ENCODE measurements at places on chromosomes 4 and X.

DNA sequence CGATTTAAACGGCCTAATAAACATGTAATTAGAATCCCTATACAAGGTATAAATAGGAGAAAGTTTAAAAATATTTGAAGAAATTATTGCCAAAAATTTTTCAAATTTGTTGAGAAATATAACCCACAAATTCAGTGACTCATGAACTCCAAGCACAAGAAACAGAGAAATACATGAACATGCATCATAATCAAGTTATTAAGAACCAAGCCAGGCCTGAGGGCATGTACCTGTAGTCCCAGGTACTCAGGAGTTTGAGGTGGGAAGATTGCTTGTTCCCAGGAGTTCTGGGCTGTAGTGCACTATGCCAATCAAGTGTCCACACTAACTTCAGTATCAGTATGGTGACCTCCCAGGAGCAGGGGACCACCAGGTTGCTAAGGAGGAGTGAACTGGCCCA is 341.9 kb downstream of the CAMK2D start:
- no peak for DNase-seq

DNA sequence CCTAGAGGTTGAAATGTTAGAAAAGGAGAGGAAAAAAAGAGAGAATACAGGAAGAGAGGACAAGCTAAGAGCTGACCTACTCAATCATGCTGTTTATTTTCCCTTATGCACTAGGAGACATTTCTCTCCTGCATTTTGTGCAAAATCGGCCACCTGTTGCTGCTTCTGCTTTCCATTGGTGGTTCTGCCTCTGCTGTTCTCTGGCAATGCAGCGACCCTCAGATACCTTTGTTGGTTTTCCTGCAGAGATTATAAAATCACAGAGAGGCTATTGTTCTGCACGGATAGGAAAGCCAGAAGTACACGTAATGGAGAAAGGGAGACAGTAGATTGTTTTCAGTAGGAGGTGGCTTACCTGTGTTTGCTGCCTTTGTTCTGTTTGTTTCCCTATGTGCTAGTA is 108.9 kb downstream of the UNC5C start:
- peak; percentile 37 for DNase-seq

- DNase-seq, result no peak
Measured at GRCh38 chr4:103853627-103854026, 133.8 kb upstream of the TACR3 start.

DNA sequence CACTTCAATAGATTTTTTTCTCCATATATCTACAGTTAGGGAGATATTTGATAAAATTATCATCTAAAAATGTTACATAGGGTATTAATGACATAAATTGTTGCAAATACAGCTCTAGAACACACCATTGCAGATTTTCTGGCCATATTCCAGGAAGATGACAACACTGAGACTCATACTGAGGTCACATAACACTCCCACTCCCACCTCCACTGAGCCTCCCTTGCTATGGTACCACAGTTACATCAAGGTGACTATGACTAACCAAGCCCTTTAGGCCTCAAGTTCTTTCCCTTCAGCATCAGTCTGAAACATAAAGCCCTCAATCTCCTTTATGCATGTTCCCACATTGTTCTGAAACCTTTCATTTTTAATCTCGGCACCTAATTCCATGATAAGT is 932.0 kb upstream of the IGFBP7 start:
- no peak for DNase-seq

- DNase-seq, result no peak
Measured at GRCh38 chr4:107631560-107631959, 88.5 kb downstream of the PAPSS1 start.

DNA sequence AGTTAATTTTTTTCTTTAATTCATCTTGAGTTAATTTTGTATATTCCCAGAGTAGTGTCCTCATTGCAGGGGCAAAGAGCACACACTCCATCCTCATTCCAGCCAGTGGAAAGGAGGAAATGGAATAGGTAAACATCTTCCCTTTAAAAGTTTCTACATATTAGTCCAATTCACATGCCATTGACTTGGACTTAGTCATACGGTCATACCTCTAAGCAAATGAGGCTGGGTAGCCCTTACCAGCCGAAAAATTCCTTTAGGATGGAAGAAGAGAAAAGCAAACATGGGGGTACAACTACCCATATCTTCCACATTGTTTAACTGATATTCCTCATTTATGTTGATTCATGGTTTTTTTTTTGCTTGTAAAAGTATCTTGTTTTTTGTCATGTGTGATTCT is 37.4 kb upstream of the NDP start:
- DNase-seq, result no peak

DNA sequence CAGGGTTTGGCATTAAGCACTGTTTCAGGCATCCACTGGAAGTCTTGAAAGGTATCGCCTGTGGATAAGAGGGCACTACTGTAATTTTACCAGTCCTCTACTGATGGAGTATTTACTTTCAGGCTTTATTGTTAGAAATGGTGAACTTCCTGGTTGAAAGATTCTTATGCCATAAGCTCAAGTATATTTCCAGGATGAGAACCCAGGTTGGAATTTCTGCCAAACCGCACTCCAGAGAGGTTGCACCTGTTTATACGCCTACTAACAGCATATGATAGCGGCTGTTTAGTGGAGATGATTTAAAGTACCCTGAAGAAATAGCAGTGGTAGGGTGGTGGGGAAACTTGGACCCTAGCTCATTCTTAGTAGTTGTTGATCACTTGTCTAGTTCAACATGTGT is 9.9 kb downstream of the FNIP2 start:
- DNase-seq, result no peak

GRCh38 chr4:164379694-164380093 is 374.2 kb upstream of the SMIM31 start:
- DNase-seq, result no peak

- no peak for DNase-seq
Measured at GRCh38 chr4:67291644-67292043, 253.7 kb downstream of the CENPC start.

GRCh38 chr4:85430697-85431096 is 44.3 kb upstream of the ARHGAP24 start:
- DNase-seq, result no peak

- DNase-seq, result no peak
Measured at GRCh38 chr4:164716901-164717300, 37.0 kb upstream of the SMIM31 start.

GRCh38 chrX:154466036-154466435 is 8.0 kb downstream of the PLXNA3 start:
- no peak for DNase-seq

DNA sequence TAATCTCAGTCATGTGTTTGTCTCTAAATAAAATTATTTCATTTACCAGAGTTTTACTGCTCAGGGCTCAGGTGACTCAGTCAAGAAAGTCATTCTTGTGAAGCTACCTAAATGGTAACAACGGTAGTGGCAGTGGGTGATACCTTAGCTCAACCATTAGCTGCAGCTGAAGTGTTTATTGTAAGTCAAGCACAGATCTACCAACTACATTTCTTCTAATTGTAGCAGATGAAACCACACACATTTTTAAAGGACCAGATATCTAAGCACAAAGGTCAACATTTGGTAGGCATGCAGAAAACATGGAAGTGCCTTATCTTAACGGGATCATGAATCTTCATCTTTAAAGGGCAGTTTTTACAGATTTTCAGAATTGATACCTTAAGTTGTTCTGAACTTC is 79.1 kb downstream of the FAT4 start:
- DNase-seq, result no peak

GRCh38 chr4:13445841-13446790 is 38.0 kb downstream of the RAB28 start:
- DNase-seq, result no peak

DNA sequence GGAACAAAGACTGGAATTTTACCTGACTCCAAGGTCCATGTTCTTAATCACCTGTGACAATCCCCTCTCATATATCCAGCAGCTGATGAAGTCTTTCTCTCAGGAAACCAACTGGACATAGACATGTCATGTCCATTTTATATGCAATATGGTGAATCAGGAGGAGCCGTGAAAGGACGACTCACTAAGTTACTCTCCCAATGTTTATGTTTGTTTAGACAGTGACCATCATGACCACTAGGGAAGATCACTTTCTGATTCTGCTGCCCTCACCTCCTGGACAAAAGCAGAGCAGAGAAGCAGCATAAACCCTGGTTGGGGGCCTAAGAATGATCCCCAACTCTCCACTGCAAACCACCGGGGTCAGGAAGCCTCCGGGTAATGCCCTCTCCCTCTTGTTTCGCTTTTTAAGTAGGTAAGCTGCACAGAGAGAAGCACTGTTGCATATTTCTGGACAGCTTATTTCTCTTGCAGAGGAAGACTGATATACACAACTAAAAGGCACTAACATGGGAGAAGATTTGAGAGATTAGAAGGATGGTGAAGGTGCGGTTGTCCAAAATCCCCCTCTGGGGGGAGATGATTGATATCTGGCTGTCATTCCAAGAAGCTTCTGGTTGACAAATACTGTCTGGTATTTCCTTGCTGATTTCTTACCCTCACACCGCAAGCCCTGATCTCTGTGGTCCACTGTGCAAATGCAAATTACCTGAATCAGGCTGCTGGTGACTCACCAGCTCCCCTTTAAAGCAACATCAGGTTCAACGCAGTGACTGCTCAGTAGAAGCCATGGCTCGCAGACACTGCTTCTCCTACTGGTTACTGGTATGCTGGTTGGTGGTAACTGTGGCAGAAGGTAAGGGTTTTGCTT is at the start of gene ODAPH:
TSS of gene ODAPH (plus strand) at position 773 of the 871 bp plus-strand sequence. CDS start at position 790, 17 bp downstream.
- no peak for DNase-seq

- no peak for DNase-seq
Measured at GRCh38 chrX:43349363-43349762, 306.7 kb upstream of the MAOA start.

GRCh38 chr4:985123-985830 is 1.6 kb upstream of the IDUA start:
- DNase-seq, result no peak

DNA sequence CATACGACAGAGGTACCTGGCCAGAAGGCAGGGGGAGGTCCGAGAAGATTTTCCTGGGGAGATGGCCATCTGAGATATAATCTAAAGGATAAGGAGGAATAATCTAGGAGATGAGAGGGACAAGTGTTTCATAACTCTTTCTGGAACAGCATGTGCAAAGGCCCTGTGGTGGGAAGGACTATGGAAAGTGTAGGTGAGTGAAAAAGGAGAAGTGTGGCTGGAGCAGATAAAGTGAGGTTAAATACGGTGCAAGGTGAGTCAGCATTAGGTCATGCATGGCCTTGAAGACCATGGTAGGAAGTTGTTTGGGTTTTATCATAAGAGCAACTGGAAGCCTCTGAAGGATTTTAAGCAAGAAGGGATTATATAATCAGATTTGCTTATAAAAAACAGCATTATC is 34.6 kb upstream of the MTM1 start:
- DNase-seq, result no peak

DNA sequence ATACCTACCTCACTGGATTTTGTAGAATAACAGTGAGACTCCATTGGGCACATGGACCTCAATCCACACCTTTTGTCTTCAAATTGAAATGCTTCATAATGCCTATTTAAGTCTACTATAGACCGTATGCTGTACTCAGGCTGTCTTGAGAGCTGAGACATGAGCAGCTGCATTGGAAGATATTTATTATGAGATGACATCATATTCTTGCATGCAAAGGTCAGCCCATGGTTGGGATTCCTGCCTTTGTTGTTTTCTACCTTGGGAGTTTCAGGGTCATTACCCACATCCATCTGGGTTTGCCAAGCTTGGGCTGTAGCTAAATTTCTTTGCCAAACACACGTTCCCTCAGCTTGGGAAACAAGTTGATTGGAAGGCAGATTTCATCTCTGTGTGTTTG is 33.2 kb upstream of the MAMLD1 start:
- no peak for DNase-seq

DNA sequence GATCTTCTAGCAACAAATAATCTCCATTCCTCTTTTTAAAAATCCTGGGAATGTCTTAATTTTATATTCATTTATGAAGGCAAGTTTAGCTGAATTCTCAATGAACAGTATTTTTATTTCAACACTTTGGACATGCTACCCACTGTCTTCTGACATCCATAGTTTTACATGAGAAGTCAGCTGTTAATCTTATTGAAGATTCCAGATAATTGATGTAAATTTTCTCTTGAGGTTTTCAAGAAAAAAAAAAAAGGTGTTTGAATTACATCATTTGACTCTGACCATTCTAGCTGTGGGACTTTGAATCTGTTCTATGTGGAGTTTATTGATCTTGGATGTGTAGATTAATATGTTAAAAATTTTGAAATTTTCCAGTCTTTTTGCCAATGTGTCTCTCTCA is 28.0 kb downstream of the PDHA2 start:
- DNase-seq, result peak; percentile 0

DNA sequence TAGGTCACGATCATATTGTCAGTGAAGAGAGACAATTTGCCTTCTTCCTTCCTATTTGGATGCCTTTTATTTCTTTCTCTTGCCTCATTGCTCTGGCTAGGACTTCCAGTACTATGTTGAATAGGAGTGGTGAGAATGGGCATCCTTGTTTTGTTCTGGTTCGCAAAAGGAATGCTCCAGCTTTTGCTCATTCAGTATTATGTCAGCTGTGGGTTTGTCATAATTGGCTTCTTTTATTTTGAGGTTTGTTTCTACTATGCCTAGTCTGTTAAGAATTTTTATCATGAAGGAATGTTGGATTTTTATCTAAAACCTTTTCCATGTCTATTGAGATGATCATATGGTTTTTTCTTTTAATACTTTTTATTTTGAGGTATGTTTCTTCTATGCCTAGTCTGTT is 152.3 kb upstream of the MAD2L1 start:
- no peak for DNase-seq

- DNase-seq, result no peak
Measured at GRCh38 chr4:85187106-85187505, 220.6 kb upstream of the WDFY3 start.

DNA sequence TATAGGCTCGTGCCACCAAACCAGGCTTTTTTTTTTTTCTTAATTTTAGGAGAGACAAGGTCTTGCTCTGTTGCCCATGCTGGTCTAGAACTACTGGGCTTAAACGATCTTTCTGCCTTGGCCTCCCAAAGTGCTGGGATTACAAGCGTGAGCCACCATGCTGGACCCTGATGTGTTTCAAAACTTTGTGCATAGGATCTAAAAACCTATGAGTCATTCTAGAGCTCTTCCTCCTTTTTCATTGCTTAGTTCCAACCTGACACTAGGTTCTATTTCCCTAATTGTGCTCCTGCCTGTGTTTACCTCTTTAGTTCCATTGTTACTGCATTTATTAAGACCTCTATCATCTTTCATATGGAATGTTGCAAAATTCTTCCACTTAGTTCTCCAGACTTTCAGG is 57.3 kb downstream of the HPGD start:
- no peak for DNase-seq

DNA sequence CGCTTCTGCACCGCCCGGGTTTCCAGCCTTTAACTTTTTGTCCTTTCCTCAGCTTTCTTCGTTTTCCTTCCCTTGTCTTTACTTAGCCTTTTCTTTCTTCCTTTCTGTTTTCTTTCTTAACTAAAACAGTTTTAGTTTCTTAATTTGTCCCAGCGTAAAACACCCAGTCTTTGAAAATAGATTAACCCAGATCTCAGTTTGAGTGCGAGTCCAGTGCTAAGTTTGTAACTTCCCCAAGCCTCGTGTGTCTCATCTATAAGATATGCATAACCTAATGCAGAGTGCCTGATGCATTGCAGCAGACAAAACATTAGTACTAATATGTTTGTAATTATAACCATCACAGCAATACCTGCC is 460 bp upstream of the GEMIN8 start:
- DNase-seq, result no peak
